Kidney tubule cell (primary cell): ENCODE measurements at places on chromosomes 16 and 17.

DNA sequence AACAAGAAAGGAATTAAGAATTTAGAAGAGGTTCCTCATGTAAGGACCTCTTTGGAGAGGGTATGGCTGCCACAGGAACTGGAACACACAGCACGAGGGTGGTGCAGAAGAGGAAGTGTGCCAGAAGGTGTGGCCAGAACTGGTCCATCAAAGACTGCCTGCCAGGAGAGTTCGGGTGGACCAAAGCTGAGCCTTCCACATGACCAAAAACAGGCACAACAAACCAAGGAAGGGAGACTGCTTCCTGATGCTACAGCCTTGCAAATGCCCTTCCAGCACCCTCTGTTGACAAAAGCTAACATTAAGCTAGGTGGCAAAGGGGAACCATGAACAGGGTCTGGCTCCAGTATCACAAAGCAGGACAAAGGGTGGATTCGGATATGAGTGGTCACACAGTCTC, 125.8 kb upstream of the TMEM97 start:
- DNase-seq, result no peak

- DNase-seq, result no peak
Measured at GRCh38 chr17:6096201-6097004, 26.2 kb downstream of the WSCD1 start.

GRCh38 chr17:81223762-81224130, 981 bp upstream of the CEP131 start:
- DNase-seq, result no peak

DNA sequence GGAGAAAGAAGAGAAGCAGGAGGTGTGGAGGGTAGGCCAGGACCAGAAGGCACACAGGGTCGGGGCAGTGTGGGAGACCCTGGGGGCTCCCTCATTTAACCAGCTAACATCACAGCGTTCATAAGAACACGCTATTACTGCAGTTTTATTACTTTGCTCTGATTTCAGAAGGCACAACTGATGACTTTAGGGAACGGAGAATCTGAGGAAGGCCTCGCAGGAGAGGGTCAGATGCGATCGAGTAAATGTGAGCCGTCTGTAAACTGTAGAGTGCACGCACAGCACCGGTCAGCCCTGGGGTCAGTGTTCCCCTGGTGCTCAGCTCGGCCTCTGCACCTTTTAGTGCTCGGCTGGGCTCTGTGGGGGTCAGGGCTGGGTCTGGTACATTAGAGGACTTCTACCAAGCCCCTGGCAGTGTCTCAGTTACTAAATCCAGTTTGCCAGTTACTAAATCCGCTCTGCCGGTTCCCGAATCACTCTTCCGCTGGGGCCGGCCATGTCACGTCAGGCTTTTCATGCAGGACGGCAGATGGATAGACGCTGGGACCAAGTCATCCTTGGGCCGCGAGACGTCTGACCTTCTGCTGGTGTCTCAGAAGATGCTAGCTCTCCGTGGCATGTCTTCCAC, 325.9 kb downstream of the SEC14L1 start:
- no peak for DNase-seq

DNA sequence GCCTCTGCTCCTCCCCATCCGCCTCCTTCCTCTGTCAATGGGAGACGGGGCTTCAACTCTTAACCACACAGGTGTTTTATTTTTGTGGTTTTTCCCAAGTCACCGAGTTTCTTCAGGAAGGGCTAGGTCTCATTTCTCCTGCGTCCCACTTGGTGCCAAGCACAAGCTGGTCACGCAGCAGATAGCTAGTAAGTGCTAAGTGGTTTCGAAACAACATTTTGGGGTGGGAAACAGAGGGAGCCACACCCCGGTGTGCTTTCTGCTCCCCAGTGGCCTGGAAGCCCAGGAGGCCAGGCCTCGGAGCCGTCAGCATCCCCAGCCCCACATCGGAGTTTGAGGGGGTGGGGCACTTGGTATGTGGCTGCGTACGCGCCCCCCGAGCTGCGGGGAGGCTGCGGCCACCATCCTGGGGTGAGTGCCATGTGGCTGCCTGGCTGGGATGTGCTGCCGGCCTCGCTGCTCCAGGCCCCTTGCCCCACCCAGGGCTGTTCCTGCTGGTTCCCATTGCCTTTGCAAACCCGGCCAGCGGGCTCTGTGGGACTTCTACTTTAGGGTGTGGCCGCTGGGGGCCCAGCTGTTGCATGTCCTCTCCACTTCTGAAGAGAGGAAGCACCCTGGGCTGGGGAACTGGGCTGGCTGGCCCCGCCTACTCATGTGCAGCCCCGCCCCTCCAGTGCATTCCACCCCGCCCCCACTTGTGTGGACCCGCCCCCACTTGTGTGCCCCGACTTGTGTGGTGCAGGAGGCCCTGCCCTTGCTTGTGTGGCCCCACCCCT, 55.6 kb downstream of the BAIAP2 start:
- no peak for DNase-seq
